ENCODE measurements at places on chromosomes 4 and X.

GRCh38 chr4:119118397-119118796 is 17.2 kb upstream of the MYOZ2 start:
- DNase-seq, result no peak

DNA sequence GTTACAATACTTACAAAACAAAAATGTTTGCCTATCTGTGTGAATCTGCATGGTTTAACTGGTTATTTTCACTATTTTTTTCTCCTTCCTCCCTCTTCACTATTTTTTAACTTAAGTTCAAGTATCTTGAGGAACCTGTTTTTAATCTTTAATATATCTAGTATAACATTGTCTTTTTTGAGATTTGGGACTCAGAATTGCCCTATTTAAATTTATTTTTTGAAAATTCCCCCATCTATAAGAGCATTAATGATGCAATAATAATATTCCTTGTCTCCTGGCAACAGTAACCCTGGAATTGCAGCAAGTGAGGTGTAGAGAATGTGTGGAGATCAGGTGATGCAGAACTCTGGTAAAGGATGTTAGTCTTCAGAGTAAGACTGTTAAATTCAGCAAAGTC is at the start of gene TENT5D:
Gene TENT5D (plus strand): TSS at position 301 of the 400 bp plus-strand sequence. CDS start 22,093 bp downstream, outside the sequence.
- DNase-seq, result no peak

DNA sequence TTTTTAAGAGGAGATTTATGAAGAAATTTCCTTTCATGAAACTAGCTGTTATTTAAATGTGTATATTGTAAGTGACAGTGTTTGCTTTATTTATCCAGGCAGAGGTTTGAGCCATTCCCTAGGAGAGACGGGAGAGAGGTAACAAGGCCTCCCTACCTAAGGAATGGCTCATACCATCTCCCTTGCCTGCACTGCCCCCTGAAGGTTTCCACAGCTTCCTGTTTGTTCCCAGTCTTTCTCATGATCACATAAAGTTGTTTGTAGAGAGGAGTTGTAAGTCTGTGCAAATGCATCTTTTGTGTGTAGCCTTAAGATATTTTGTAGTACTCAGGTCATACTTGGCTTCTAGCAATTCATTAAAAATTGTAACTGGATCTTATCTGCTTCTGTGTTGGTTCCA is 1504.5 kb upstream of the PCDH10 start:
- no peak for DNase-seq

- DNase-seq, result no peak
Observed at GRCh38 chr4:13193662-13194061, 290.5 kb downstream of the RAB28 start.

DNA sequence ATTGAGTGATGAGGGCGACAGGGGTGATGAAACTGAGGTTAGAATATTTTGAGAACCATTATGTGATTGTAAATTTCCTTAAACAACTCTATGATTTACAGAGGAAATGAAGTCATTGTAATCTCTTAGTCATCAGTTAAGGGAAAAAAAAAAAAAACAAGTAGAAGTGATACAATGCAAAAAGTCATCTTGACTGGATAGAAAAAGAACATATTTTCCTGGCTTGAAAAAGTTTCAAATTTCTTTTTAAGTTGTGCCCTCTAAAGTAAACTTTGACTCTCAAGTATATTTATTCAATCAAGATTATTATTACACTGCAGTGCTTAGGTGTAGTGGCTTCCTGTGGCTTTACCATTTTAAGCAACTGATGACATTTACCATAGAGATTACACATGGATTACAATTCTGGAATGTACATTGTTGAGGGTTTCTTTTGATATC is 40.6 kb downstream of the GABRB1 start:
- DNase-seq, result no peak

- no peak for DNase-seq
Observed at GRCh38 chr4:100590325-100590724, 72.5 kb upstream of the EMCN start.

- no peak for DNase-seq
Observed at GRCh38 chrX:15838017-15838416, 16.6 kb downstream of the AP1S2 start.

GRCh38 chr4:148073349-148073748 is 341.5 kb downstream of the ARHGAP10 start:
- DNase-seq, result no peak

GRCh38 chr4:41548305-41548880 is 10.4 kb downstream of the LIMCH1 start:
- DNase-seq, result no peak

GRCh38 chr4:185839194-185839712 is 27.3 kb upstream of the SORBS2 start:
- DNase-seq, result no peak

DNA sequence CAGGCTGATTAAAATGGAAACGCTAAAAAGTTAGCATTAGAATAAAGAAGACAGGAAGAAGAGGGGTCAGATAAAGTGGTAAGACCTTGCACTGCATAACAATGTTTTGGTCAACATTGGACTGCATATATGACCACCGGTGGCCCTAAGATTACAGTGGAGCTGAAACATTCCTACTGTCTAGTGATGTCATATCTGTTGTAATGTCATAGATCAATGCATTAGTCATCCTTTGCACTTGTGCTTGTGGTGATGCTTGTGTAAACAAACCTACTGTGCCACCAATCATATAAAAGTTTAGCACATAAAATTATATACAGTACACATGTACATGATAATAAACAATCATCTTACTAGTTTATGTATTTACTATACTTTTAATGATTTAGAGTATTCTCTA is 73.0 kb downstream of the TMEM165 start:
- DNase-seq, result no peak

DNA sequence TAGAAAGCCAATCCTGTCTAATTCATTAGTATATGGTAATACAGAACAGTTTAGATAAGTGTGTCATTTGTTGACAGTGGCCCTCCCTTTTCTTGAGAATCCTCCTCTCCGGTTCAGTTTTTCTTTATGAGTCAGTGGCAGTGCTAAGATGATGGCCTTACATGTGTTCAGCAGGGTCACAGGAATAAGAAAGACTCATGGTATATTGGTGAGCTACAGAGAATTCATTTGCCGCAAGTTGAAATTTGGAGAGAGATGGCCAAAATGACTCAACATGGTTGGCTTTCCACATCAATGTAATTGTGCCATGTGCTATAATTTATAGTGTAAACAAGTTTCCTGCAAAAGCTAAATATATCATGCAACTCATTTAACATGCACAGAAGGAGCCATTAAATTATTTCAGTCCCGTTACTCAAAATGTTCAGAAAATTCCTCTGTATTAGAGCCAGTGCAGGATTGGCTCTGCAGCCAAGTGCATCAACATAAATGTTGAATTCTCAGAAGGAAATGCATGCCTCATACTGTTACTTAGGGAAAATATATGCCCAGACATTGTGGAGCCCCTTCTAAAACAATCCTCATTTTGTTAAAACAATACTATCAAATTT is 374.3 kb downstream of the AFF2 start:
- no peak for DNase-seq

GRCh38 chr4:29278585-29278984 is 1441.6 kb upstream of the PCDH7 start:
- DNase-seq, result no peak

DNA sequence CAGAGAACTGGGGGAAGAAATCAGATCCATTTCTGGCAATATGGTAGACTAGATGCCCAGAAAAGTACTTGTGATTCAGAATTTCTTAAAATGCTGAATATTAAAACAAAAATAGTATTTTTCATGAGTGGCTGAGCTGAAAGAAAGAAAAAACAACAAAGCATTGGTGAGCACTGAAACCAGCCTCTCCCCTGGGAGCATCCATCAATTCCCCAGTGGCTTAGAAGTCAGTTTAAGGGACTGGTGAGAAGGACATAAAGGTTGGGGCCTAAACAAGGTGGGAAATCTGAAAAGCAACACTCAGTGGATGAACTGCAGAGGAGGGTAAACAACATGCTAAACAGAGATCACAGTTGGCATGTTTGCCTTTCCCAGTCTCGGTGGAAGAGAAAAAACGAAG is 20.4 kb downstream of the LRBA start:
- DNase-seq, result no peak

DNA sequence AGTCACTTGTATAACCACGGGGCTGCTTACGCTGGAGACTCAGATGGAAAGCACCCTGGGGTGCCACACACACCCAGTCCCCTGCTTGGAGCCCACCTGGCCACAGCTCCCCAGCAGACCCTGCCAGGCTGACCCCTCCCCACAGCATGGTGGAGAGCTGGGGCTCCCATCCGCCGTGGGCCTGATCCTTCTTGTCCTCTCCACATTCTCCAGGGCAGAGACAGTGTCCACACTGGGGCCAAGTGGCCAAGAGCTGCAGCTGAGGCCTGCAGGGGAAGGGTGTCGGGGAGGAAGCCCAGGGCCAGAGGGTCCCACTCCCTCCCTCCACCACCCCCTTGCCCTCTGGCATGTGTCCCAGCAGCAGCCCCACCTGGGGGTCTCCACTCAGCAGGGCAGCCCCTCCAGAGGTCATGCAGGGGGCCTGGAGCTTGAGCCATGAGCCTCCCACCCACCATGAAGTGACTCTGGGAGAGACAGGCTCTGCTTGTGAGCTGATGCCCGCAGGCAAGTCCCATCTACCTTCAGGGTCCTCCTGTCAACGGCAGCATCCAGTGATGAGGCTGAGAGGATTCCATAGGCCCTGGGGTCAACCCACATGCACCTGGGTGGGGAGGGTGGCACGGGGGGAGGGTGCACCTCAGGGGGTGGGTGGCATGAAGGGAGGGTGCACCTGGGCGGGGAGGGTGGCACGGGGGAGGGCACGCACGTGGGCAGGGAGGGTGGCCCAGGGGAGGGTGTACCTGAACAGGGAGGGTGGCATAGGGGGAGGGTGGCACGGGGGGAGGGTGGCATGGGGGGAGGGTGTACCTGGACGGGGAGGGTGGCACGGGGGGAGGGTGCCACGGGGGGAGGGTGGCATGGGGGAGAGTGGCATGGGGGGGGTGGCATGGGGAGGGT is 56.4 kb downstream of the FAM53A start:
- no peak for DNase-seq

DNA sequence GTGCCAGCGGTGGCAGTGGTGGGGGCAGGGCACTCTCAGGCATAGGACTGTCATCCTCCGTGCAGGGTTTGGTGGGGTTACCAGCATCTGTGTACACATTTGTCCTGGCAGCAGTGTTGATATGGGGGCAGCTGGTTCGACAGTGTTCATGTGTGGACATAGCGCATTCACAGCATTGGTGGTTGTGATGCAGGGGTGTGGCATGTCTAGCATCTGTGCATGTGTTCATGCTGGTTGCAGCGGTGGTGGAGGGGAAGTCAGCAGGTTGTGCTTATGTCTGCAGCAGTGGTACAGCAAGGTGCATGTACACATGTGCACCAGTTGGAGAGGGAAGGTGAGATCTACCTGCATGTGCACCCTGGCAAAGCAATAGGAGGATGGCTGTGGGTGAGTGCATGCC is 75.3 kb upstream of the ZXDB start:
- DNase-seq, result no peak

DNA sequence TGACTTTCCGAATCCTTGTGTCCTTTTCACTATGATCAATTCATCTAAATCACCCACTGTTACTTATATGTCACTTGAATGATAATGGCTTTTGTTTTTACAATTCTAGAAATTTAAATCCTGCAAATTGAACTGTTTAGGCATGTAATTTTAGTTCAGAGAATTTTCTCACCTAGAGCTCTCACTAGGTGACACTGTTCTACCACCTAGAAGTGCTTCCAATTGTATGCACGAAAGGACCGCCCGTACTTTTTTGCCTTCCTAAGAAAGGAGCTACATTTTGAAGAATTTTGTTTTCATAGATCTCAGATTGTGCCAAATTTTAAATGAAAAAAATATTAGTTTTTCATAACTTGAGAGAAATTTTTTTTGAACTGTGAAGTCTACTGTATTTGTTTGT is 481.6 kb upstream of the FSTL5 start:
- DNase-seq, result no peak

All from activated T-helper 1 cell treated with anti-CD3 and anti-CD28 coated beads, Interleukin-12 subunit alpha, Interleukin-12 subunit beta, Interleukin-2, Interleukin-4 antibody, amounts not matched to agents 30 ng/mL and 10 ng/mL and 1 ng/mL, durations not matched to agents 14 hours and 24 hours and 36 hours (primary cell).